Astrocyte (in vitro differentiated cells and primary cell): ENCODE measurements at places on chromosomes 1 and 21.

DNA sequence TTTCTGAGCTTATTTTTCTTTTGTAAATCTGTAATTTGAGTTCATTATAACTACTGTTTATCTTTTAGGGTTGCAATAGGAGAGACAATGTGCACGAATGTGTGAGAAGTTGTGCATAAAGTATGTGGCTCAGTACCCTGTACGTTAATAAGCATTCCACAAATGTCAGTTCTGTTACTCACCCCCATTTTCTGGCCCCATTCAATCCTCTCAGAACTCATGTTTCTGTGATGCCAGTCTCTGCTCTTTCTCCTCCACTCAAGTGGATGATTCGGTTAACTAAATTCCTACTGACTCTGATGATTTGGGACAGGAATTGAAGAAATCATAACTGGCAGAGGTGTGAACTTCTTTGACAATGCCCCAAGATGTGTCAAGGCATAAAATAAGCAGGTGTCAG lies 10.2 kb upstream of the DMRTB1 start:
- DNase-seq, result peak; percentile 91

DNA sequence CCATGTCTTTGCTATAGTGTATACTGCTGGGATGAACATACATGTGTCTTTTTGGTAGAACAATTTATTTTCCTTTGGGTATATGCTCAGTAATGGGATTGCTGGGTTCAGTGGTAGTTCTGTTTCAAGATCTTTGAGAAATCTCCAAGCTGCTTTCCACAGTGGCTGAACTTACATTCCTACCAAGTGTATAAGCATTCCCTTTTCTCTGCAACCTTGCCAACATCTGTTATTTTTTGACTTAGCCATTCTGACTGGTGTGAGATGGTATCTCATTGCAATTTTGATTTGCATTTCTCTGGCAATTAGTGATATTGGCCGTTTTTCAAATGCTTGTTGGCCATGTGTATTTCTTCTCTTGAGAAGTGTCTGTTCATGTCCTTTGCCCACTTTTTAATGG lies 37.5 kb upstream of the ANGPTL1 start:
- DNase-seq, result peak; percentile 78

DNA sequence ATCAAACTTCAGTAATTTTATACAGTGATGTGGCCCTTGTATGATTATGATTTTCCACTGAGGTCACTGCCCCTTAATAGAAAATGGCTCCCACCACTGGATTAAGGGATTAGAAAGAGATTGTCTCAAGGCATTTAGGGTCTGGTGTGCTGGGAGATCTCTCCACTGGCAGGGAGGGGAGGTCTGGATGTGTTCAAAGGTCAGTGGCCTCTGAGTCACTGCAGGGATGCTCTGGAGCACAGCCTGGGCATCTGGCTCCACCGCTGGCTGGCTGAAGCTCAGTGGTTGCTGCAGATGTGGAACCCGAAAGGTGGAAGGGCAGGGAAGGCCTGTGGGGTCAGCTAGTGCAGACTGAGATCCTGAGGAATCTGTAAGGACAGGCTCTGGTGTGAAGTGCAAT lies 18.3 kb upstream of the CHI3L1 start:
- no peak for DNase-seq

- DNase-seq, result no peak
Observed at GRCh38 chr1:3899754-3900149, 320 bp downstream of the C1orf174 start.

DNA sequence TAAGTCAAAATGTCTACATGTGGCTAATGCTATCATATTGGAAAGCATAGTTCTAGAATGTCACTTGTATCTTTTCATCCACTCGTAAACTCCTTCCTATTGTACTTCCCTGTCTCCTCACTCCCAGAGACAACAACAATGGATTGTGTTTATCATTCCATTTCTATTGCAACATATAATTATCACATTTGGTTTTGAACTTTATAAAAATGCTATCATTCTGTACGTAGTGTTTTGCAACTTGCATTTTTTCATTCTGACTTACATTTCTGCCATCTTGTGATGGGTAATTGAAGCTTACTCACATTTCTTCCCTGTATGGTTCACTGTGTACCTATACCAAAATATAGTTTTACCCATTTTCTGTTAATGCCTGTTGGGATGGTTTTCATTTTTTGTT lies 14.5 kb upstream of the CSF3R start:
- no peak for DNase-seq

DNA sequence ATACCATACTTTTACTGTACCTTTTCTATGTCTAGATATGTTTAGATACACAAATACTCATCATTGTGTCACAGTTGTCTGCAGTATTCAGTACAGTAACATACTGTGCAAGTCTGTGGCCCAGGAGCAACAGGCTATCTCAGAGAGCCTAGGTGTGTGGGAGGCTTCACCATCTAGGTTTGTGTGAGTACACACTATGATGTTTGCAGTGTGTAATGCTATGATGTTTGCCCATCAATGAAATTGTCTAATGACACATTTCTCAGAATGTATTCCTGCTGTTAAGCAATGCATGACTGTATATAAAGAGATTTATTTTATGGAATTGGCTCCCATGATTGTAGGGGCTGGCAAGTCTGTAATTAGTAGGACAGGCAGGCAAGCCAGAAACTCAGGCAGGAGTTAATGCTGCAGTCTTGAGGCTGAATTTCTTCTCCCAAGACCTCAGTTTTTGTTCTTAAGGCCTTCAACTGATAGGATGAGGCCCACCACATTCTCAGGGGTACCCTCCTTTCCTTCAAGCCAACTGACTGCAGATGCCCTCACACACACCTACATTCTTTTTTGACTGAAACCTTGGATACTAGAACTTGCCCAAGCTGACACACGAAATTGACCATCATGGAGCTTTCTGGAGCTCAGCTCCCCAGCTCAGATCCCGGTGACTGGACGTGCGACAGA lies 7.7 kb upstream of the AGTRAP start:
- no peak for DNase-seq

DNA sequence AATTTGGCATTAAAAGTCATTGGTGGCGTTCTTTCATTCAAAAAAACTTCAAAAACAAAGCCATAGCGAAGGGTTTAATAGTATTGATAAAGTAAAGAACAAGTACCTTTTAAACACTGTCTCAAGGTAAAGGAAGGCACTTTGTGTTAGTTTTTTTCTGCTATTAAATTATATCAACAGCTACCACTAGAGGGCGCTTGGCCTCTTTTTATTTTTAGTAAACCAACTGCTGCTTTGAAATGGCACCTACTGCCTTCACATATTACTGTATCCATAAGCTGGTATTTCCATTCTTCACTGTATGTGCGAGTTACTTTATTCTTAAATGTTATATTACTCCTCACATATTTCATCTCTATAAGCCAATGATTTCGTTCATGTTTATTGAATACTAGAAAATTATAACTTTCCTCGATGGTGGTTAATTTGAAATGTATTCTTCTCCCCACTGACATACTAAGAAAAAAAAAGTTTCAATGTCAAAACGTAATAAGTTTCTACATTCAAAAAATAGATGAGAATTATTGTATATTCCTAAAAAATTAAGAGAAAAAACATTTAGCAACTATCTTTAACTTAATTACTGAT lies 125.7 kb upstream of the CXADR start:
- peak; percentile 14 for DNase-seq

DNA sequence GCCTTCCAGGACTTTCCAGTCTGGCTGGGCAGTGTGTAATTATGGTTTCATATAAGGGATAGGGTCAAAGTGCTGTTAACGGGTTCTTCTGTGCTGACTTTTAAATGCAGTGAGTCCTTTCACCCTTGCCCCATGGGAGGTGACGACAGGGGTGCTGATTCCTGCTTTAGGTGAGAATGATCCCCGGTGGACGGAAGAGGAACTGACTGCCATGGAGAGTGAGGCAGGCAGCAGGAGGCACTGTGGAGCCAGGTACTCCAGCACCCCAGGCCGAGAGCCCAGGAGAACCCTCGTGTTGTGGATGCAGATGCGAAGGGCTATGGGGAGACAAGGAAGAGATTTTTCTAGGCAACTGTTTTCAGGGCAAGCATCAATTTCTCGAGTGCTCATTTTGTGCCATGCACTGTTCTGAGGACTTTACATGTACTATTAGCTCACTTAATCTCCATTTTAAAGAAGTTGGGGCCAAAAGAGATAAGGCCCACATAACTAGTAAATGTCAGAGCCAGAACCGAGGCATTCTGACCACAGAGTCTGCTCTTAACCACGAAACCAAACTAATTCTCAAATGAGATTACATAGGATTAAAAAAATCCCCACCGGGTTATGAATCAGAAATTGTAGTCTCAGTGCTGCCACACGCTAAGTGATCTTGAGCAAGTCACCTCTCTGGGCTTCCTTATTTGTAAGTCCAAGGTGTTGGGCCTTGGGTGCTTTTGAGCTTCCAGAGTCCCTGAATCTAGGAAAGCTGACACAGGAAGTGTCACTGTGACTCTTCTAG lies 28.2 kb downstream of the STPG1 start:
- DNase-seq, result peak; percentile 68

DNA sequence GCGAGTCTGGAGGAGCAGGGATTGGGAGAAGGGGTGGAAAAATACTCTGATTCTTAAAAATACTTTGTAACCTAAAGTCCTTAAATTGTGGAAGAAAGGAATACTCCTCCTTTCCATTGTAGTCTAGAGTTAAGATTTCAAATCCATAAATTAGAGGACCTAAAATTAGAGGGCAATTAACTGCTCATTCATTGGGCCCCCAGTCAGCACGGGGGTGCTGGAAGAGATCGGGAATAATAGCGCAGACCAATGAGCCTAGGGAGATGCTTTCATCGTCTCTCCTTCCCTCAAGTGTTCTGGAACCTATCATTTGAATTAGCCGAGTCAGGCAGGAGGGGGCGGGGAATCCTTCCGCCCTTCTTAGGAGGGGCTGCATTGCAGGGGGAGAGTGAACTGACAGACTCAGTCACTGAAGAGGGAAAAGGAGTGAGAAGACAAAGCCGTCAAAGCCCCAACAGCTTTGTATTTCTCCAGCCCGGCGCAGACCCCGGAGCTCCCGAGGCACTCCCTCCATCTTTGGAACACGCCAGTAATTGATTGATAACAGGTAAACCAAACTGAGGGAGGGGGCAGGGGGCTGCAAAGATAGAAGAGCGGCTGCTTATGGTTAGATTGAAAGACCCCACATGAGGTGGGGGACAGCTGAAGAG lies at the start of gene MLLT11:
MLLT11 (plus strand) TSS at position 391 of the 650 bp plus-strand sequence. CDS start 6,828 bp downstream, outside the sequence.
- DNase-seq, result peak; percentile 80

- DNase-seq, result no peak
Observed at GRCh38 chr21:38293113-38293512, 36.3 kb downstream of the KCNJ15 start.

- no peak for DNase-seq
Observed at GRCh38 chr1:39409055-39409816, 82.2 kb upstream of the BMP8A start.

DNA sequence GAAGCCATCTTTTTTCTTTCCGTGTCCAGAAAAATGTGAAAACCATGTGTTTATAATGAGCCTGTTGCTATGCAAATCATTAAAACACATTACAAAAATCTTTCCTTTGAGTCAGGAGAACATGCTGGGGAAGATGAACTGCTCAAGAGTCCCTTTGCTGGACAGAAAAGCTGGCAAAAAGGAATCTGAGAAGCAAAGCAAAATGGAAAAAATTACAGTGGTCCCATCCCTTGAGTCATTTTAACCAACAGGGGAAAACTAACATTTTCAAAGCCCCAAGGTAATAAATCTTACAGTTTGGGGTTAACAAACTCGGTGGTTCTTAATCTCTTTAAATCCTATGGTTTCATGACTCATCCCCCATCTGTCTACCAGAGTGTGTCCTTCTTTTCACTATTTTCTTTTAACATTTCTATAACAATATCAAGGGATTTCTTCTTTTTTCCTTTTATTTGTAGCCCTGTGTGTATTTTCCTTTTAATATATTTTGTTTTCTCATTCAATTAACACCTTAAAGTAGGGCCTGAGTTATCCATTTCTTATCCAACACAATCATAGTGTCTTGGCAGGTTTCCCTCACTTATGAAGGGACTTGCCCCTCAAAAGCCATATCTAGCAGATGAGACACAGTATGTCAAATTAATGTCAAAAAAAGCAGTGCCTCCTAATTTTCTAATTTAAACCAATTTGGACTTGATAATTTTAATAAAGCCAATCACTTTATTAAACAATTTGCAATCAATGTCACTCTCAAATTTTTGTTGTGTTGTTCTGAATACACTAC lies 105.4 kb downstream of the PTPN14 start:
- DNase-seq, result peak; percentile 98

DNA sequence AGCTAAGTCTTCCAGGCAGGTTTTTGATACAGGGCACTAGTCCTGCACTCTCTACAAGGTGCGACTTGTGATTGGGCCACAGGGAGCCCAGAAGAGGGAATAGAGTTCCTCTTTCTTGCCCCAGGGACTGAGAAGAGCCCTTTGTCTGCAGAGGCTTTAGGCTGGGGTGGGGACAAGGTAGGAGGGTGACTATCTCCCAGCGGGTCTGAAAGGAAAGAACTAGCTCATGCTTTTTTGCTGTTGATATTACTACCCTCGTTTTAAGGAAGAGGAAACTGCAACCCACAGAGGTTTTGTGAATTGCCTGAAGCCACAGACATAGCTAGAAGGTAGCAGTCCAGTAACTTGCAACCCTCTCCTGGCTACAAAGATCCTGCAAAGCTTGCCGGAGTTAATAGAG lies 615.2 kb downstream of the MATN1 start:
- DNase-seq, result no peak

- DNase-seq, result no peak
Observed at GRCh38 chr1:234708700-234709395, 98.9 kb upstream of the IRF2BP2 start.

DNA sequence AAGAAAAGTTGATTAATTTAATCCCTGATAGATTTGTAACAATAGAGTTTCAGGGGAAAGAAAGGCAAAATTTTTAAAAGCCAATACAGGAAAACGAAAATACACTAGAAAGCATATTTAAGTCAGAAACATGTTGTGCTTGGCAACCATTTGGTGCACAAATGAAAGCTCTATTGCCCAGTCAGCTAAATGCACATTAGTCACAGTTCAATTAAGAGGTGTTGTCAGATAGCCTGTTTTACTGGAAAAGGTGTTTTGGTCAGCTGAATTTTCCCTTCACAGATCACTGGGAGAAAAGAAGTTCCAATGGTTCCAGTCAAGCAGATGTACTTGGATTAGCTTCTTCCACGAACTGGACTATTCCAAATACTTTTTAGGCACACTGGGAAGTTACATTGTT lies 25.4 kb downstream of the RGS4 start:
- no peak for DNase-seq

DNA sequence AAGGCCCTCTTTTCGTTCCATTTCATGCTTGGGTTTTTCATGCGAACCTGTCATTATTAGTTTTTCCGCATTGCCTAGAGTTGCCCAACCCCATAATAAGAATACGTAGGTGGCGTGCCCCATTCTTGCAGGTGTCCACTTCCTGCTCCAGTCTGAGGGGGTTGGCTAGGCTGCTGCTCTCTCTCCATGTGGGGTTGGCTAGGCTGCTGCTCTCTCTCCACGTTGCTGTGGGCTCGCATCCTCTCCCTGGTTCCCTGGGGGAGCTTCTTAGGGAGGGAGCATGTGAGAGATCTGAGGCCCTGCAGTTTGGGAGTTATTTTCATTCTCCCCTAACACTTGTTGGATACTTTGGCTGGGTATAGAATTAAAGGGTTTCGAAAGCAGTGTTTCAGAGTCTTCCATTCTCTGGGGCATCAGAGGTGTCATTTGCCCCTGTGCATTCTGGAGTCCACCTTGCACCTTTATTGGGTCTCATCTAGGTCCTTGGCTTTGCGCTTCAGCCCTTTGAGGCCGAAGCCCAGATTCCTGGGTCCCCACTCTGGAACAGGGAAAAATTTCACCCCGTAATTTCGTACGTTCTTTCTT lies 8.6 kb downstream of the C1orf35 start:
- DNase-seq, result no peak

GRCh38 chr1:10867914-10868598 lies 71.6 kb upstream of the CASZ1 start:
- DNase-seq, result no peak
